ENCODE measurements at places on chromosomes 4 and X.
A peak's percentile ranks its signal among the peaks of the same experiment; 100 is the strongest.

DNA sequence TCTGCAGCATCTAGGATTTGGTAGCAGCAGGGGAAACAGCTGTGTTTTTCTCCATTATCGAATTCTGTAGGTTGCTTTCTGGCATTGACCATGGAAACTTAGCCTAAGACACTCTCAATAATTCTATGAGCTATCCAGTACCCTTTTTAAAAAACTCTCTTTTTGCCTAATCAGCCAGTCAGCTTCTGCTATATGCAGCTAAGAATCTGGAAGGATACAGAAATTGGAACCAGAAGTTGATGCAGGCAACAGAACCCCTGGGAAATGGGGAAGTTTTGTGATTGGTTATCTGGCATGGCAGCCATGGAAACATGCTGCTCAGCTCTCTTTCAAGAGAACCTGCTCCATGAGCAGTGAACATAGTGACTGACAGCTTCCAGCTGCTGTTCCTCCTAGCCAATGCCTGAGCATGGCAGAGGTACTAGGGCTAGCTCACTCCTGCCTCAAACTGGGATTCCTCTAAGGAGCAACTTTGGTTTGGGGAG is 417.6 kb upstream of the MAOA start:
- no peak for DNase-seq

- DNase-seq, result no peak
These were observed 82.1 kb downstream of the AREG start for GRCh38 chr4:74527049-74527448.

DNA sequence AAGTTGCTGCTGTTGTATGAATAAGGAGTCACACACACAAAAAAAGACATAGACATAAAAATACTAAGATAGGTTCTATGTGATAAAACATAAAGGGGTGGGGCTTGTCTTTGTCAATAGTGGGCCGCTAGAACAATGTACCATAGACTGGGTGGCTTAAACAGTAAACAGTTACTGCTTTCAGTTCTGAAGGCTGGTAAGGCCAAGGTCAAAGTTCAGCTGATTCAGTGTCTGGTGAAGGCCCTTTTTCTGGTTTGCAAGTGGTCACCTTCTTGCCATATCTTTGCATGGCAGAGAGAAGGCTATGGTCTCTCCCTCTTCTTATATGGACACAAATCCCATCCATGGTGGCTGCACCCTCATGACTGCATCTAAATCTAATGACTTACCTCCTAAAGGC is 1980.7 kb downstream of the PCDH7 start:
- no peak for DNase-seq

GRCh38 chrX:107669885-107670628 is 41.7 kb downstream of the PRPS1 start:
- no peak for DNase-seq

- DNase-seq, result no peak
These were observed 24.2 kb downstream of the CNKSR2 start for GRCh38 chrX:21398426-21398825.

- no peak for DNase-seq
These were observed 109.6 kb upstream of the PAQR3 start for GRCh38 chr4:79048878-79049277.

DNA sequence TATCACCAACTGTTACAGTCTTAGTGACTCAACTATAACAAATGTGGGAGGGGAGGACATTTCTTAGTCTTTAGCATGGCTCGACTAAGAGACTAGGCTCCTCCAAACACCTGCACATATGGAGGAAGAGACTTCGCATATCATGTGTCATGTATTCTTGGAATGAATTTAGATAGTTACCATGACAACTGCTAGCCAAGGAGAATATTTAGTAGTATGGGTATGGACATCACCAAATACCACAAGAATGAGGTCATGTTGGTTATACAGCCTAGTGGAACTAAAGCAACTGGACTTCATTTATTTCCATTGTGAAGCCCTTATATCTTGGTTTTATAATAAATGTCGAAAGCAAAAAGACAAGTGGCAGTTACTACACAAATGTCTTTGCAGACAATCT is 512.3 kb downstream of the CFAP47 start:
- no peak for DNase-seq

DNA sequence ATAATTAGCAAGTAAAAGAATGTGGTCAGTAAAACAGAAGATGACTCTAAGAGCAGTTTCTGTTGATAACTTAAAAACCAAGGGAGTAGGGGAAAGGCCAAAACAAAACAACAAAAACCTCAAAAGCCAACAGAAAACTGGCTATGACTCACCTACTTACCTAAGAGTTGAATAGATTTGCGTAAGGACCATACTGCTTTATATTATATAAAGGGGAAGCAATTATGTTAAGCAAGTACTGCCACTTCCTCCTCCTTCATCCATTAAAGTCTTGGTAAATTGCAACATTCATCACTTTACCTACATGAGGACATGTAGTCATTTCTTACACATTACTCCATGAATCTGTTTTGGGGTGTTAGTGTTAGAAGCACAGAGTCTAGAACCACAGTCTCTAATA is 85.9 kb upstream of the FAM47A start:
- DNase-seq, result no peak

GRCh38 chr4:39976945-39977488 is 694 bp downstream of the PDS5A start:
- peak; percentile 37 for DNase-seq

GRCh38 chrX:97616883-97617530 is 733.3 kb downstream of the RPA4 start:
- no peak for DNase-seq

- no peak for DNase-seq
These were observed 106.2 kb upstream of the RAPGEF2 start for GRCh38 chr4:158996669-158997074.

DNA sequence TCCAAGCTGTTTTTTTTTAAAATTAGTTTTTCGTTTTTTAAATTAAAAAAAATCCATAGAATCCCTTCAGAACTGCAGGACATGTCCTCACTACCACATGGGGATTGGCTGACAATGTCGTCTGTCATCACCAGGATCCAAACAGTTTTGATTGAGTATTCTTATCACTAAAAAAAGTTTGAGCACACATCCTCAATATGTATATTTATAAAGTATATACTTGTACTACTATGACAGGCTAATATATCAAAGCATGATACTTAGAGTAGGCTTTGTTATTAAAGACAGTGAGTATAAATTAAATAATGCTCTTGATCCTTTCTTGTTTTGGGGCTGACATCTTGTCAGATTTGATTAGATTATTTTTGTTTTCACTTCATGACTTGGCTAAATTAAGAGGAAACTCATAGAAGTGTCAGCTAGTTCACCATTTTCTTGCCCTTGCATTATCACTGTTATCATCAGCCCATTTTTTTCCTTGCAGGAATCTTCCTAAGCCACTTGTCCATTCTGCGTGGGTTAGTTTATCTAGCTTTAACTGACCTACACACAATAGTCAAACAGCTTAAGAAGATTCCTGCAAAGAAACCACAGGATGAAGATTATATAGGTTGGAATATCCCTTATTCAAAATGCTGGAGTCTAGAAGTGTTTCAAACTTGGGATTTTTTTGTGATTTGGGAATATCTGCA is 92.8 kb downstream of the AMMECR1 start:
- no peak for DNase-seq

- no peak for DNase-seq
These were observed 9.3 kb upstream of the GRPR start for GRCh38 chrX:16113978-16114565.

DNA sequence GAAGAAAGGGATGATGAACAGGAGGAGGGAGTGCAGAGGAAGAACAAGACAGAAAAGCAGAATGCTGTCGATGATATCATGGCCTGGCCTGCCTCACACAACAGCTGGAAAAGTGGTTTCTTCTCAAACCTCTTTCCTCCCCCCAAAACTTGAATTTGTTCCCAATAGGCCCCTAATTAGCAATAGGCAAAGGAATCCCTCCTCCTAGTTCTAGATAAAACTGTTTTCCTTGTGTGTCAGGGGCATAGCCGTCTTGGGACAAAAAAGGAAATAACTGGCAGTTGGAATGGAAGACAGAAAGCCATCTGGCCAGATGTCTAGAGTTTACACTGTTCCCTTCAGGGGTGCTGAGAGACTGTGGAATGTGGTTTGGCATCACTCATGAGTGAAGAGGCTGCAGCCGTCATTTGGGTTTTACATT is 177.8 kb upstream of the C1QTNF7 start:
- DNase-seq, result no peak

DNA sequence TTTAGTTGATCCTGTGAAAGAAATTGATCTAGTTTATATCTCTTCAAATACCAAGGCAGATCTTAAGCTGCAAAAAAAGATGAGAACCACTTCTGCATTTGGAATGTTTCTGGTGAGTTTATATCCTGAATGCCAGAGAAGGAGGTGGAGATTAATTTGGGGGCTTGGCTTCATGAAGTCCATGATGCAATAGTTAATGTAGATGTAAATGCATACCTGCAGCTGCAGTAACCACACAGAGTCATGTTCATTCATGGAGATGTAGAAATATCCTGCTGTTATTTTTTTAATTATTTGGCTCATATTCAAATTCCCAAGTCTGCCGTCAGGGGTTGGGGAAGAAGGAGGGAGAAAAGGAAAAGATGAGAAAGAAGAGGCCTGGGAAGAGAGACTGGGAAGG is at the start of gene SULT1E1:
Gene SULT1E1, minus strand, starts transcription at position 94 of the 400 bp plus-strand sequence. CDS start 2,501 bp downstream, outside the sequence.
- DNase-seq, result no peak

GRCh38 chr4:128310266-128310697 is 22.7 kb upstream of the PGRMC2 start:
- no peak for DNase-seq

DNA sequence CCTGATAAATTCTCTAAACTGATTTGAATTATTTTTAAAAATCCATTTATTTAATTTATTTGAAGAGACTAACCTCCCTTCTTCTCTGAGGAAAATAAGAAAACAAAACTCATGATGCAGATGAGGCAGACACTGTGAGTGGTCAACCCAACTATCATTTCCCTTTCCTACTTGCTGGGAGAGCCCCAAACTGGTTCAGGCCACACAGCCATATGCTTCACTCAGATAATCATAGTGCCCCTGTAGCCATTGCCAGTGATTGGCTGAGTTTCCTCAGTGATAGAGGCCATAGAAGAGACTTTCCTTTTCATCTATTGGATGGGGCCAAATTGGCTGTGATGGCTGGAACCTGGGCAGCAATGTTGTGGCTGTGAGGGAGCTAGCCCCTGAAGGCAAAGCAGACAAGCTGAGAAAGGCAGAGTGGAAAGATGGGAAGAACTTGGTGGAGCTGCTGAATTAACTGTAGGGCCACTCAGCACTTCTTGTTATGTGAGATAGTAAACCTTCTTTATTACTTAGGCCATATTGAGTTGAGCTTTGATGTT is 49.8 kb downstream of the RAB33B start:
- DNase-seq, result no peak

DNA sequence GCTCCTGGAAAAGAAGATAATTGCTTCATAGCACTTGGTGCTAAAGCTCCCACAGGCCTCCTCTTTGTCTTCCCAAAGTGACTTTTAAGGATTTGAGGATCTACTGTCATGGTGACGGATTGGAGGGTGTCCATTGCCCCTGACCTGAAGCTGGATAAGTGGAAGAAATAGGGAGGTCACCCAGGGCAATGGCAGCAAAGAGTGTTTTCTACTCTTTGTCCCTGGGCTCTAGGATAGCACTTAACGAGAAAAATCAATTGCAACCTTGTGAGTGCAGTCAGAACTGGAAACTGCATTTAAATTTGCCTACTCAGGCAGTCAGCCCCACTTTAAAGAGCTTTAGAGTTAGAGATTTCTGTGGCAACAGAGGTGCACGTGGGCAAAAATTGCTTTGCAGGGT is 43.7 kb upstream of the XK start:
- DNase-seq, result no peak

- DNase-seq, result no peak
These were observed 61.6 kb downstream of the SAT1 start for GRCh38 chrX:23844502-23845138.

GRCh38 chrX:68365341-68365740 is 68.0 kb downstream of the OPHN1 start:
- DNase-seq, result no peak

DNA sequence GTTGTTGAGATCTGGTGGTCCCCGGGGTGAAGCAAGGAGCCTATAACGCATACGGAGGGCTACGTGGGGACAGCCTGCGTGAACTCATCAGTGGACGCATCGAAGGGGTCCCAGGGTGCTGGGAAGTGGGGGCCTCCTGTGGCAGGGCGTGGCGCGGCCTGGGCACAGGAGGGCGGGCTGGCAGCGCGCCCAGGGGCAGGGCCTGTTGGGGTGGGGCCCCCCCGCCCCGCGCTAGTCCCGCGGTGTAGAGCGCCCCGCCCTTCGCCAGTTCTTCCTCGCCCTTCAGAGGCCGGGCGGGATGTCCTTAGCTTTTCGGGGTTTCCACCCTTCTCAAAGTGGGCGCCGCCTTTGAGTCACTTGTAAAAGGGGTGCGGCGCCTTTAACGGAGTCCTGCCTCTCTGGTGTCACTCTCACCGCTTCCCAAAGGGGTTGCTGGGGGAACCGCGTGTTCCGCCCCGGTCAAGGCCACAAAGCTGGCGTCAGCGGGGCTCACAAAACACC is 632 bp downstream of the PLP2 start:
- peak; percentile 64 for DNase-seq

DNA sequence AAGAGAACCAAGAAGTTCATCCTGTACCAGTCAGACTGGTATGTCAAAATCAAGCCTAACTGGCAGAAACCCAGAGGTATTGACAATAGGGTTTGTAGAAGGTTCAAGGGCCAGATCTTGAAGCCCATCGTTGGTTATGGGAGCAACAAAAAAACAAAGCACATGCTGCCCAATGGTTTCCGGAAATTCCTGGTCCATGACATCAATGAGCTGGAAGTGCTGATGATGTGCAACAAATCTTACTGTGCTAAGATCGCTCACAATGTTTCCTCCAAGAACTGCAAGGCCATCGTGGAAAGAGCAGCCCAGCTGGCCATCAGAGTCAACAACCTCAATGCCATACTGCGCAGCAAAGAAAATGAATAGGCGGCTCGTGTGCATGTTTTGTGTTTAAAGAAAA is 172.7 kb upstream of the MED14 start:
- no peak for DNase-seq

- no peak for DNase-seq
These were observed 119.3 kb downstream of the ADAMTS3 start for GRCh38 chr4:72449705-72450104.

DNA sequence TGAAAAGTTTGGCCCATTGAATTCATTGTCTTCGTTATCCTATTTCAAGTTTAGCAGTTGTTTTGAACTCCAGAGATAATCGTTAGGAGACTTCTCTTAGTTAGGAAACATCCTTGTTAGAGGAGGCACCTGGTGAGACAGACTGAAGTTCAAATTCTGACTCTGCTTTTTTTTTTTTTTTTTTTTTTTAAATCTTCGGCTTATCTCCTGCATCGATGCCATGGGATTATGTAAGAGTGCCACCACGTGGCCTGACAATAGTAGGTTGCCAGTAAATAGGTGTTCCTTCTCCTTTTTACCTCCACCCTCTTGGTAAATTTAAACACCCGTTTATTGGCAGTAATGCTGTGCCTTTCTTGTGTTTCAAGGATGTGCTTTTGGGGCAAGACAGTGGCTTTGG is 149.3 kb downstream of the SOWAHB start:
- DNase-seq, result no peak

DNA sequence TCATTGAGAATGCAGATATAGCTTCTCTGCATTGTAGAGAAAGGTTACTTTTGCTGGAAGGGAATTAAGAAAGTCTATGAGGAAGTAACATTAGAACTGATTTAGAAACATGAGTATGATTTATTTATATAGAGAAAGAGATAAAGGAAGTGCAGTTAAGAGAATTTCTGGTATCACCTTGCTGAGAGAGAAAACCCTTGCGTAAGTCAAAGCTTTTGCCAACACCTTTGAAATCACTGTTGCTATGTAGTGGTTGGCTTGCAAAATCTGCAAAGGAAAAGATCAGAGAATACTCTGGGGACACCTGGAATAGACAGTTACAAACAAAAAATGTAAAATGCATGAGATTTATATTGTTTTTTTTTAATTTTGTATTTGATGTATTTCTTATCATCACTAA is 137.3 kb upstream of the RXFP1 start:
- no peak for DNase-seq

Measured in activated effector memory CD4-positive, alpha-beta T cell treated with Interleukin-2 at 50 U/mL for 16 hours (primary cell).